RPMI7951 (cell line): ENCODE measurements at places on chromosomes 6 and 20. TPM values are rescaled to one million over a fixed set of nuclear protein-coding genes. Genes with fewer than 3 reads are reported as not detected.
A peak's percentile ranks its signal among the peaks of the same experiment; 100 is the strongest.

GRCh38 chr6:135953818-135954217 is 102.3 kb downstream of the PDE7B start:
- no peak for DNase-seq

GRCh38 chr20:61678437-61678836 is 387.2 kb downstream of the TAF4 start:
- DNase-seq, result no peak

- no peak for DNase-seq
These were observed 4.9 kb downstream of the TGM2 start for GRCh38 chr20:38159957-38160756.

GRCh38 chr6:45436544-45437438 is 59.1 kb upstream of the SUPT3H start:
- DNase-seq, result peak; percentile 82

- DNase-seq, result no peak
These were observed 29.9 kb downstream of the EFCAB8 start for GRCh38 chr20:32888636-32889035.

- DNase-seq, result no peak
These were observed 194.6 kb upstream of the KCNG1 start for GRCh38 chr20:51217347-51218045.

DNA sequence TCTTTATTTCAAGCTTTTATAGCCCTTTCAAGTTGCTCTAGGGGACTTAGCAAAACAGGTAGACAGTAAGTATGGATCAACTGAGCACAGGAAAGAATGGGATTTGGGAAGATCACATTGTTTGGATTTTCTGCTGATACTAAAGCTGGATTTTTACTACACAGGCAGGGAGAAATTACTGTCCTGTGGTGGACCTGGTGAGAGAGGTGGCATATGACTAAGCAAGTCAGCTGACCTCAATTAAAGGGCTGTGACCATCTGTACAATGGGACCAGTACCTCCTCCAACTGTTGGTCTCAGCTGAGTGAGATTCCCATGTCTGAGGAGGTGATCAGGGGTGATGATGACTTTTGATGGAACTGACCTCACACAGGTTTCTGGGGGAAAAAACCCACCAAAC is 28.0 kb downstream of the RREB1 start:
- DNase-seq, result peak; percentile 24

GRCh38 chr6:47041741-47042140 is 391 bp downstream of the ADGRF1 start:
- DNase-seq, result no peak

DNA sequence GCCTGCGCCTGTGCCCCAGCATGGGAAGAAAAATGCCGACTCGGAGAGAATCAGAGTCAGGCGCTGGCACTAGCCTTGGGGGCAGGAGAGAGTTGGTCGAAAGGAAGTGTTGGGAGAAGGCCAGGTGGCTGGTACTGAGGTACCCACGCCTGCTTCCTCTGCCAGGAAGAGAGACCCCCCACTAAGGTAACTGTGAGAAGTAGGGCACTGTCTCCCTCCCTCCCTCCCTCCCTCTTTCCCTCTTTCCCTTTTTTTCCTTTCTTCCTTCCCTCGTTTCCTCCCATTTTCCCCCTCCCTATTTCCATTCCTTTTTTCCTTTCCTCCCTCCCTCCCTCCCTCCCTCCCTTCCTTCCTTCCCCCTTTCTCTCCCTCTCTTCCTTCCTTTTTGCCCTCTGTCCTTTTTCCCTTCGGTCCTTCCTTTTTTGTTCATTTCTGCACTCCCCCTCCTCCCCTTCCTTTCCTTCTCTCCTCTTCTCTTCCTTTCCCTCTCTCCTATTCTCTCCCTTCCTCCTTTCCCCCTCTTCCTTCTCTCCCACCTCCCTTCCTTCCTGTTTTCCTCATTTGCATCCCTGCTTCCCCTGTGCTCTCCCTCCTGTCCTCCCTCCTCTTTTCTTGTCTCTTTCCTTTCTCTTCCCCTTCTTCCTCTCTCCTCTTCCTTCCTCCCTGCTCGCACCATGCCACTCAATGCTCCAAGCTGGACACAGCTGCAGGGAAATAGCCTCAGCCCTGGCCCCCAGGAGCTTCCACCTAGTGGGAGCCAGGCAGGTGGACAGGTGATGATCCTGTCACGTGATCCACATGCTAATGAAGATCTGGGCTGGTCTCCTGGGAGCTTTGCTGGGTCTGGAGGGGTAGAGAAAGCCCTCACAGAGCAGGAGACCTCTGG is 148.0 kb downstream of the DHX35 start:
- DNase-seq, result no peak

DNA sequence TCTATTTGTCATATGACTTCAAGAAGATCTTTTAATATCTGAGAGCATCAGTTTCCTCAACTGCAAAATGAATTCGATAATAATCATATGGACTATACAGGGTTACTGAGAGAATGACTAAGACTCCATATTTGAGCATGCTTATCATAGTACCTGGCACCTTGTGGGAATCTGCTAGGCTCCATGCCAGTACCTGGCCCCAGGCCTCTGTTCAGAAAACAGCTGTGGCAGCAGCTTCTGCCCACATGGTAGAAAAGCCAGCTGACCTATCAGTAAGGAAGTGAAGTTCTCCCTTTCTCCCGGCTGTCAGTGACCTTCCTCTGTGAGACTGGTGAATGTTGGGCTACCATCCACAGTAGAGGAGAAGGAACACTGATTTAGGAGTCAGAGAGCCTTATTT is 574.9 kb upstream of the CHD6 start:
- no peak for DNase-seq

DNA sequence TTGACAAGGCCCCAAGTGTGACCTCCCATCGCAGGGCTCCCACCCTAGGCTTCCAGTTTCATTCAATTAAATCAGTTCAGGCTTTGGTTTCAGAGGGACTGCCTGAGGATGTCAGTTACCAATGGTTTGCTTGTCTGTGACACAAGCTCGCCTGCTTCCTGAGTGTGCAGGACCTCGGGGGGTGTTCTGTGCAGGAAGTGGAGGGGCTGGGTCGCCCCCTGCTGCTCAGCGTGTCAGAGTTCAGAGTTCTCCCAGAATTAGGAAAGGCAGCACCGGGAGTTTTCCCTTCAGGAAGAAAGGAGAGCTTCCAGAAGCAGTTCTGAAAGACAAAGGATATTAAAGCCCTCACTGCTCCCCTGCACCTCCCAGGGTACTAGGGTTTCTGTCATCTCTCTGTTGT is 50.8 kb upstream of the TGM3 start:
- DNase-seq, result no peak

DNA sequence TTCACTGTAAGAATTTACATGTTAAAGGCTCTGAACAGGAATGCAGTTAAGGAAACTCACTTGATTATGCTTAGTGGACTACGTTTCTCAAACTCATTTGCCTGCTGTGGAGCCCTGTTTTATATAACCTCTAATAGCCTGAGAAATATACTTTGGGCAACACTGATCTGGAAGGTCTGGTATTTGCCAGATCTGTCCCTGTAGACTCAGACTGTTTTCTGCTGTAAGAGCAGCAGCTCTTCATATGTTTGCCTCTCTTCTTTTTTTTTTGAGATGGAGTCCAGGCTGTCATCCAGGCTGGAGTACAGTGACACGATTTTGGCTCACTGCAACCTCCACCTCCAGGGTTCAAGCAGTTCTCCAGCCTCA is 10.1 kb downstream of the TTPAL start:
- DNase-seq, result no peak

- DNase-seq, result peak; percentile 28
These were observed 36.8 kb downstream of the C6orf15 start for GRCh38 chr6:31075528-31075927.

GRCh38 chr20:53176134-53176533 is 204.0 kb downstream of the TSHZ2 start:
- DNase-seq, result no peak

- no peak for DNase-seq
These were observed 801 bp downstream of the SRC start for GRCh38 chr20:37346535-37347346.

- peak; percentile 81 for DNase-seq
These were observed 159.9 kb downstream of the OR2B2 start for GRCh38 chr6:27752038-27752885.

GRCh38 chr6:23681743-23682142 is 444.3 kb upstream of the NRSN1 start:
- no peak for DNase-seq

GRCh38 chr6:48069280-48069679 is 41.7 kb downstream of the PTCHD4 start:
- peak; percentile 1 for DNase-seq

- DNase-seq, result no peak
These were observed 71.4 kb upstream of the MLN start for GRCh38 chr6:33875141-33875581.

DNA sequence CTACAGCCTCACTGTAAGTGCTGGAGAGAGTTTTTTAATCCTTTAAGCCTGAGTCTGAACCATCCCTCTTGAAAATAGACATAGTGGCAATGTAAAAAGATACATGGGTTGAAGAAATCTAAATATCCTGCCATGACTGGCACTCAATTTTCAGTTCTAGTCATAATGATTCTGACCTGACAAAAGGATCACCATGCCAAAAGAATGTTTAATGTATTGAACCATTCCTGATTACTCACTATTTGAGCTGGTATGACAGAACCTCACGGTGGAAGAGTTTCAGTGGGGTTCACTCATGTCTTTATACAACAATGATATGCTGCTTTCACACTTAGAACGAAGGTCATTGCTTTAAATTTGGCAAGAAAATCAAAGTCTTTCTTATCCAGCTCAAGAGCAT is 93.4 kb downstream of the HIVEP2 start:
- no peak for DNase-seq

- peak; percentile 48 for DNase-seq
These were observed 133.4 kb upstream of the DTNBP1 start for GRCh38 chr6:15796130-15796771.

DNA sequence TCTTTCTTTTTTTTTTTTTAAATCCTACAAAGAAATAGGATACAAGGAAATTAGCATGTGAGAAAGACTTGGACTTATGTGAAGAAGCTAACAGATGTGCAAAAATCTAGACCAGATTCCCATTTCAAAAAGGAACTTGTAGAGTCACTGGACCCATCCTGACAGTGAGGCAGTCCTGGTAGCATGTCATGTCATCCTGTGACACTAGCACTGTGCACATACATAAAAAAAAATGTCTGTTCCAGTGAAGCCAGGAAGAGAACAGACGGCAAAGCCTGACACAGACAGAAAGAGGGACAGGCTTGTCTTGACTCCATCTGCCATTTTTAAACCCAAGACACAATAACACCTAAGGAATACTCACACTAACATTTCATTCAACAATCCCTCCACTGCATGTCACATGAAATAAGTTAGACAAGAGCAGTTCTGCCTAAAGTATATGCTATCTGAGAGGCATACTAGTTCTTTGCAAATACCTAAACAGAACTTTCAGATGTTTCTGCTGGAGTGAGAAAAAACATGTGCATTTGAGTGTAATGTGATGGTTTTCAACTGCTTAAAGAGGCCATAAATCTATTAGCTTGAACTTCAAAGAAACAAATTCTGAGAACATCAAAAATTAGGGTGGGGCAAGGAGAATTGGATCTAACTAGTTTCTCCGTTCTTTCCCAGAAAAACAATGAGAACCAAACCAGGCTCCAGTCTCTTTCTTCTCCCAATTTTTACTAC is 159.6 kb downstream of the BACH2 start:
- DNase-seq, result no peak

DNA sequence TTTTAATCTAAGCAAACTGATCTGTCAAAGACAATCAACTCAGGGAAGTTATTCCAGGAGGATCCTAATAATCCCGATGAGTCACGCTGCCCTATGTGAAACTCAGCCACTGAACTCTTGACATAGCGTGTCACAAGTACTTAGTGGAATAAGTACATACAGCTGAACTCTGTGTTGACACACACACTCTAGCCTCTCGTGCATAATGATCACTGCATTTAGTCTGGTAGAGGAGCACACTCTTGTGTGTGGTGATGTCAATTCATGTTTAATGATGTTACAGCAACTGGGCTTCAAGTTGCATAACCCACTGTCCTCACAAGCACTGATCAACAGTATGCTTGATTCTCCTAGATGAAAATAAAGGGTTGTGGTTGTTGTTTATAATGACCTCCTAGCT is 148.3 kb downstream of the HACE1 start:
- peak; percentile 80 for DNase-seq

DNA sequence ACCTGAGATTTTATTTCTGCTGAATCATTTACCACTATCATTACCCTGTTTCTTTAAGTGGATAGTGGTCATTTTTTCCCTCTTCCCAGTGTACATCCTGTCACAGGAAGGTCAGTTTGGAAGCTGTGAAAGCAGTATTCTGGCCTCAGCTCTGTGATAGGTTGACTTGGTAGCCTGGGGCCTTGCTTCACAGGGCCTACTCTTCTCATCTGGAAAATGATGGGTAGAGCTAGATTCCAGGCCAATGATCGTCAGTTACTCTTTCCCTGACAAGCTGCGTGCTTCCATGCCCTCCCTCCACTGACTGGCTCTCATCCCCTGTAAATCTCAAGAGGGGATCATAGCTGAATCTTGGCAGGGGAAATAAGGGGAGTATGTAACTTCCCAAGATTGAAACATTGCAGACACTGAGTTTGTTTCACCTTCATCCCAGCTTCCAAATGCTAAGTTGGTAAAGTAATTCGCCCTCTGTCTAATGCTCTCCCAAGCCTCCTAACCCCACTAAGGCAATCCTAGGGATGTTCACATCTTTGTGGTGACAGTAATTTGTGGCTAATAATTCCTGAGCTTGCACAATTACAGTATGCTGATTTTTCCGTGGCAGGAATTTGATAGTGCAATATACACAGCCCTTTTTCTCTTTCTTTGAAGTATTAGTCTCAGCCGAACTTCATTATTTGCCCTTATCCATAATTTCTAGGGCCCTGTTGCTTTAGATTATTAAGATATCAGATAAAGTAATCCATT is 51.2 kb downstream of the VAPB start:
- peak; percentile 95 for DNase-seq

DNA sequence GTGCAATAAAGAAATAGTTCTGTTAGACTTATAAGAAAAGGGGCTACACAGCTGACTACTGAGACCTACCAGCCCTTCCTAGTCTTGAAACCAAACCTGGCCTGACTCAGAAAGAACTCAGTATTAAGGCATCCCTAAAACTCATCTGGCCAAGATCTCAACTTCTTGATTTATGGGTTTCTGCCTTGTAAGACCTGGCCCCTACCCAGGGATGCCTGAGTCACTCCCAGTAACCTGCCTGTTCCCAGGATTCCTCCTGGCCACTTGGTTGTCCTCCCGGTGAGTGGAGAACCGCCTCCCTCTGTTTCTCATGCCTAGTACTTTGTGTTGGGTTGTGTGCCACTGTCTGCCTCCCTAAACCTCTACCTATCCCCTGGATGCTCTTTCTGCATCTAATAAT is 189.4 kb upstream of the PREP start:
- DNase-seq, result peak; percentile 98

GPLD1 gene
- total RNA-seq, result not detected in 2 replicates

TBC1D32 gene
- 6.5 and 10.8 TPM in 2 replicates for total RNA-seq

HLA-DQB2 gene
- not detected in 2 replicates for total RNA-seq

DEFB132 gene
- total RNA-seq, result not detected in 2 replicates

TMEM244 gene
- total RNA-seq, result 2.5 and 4.2 TPM in 2 replicates

SEC23B gene
- total RNA-seq, result 100 and 108 TPM in 2 replicates

CLVS2 gene
- not detected in 2 replicates for total RNA-seq

SALL4 gene
- total RNA-seq, result 2.3 and 2.5 TPM in 2 replicates

BIRC7 gene
- not detected in 2 replicates for total RNA-seq

ISM1 gene
- 0.39 and 0.48 TPM in 2 replicates for total RNA-seq

PSORS1C1 gene
- total RNA-seq, result 0.48 and 0.88 TPM in 2 replicates

LGSN gene
- total RNA-seq, result not detected in 2 replicates

GSTA1 gene
- 0.48 and 0.68 TPM in 2 replicates for total RNA-seq
